ENCODE measurements at places on chromosomes 1 and 21. TPM values are rescaled to one million over a fixed set of nuclear protein-coding genes. Genes with fewer than 3 reads are reported as not detected.

The HNRNPCL4 gene
- not detected for total RNA-seq

The BTBD8 gene
- 3.7 TPM for total RNA-seq

The C2CD4D gene
- 0.85 TPM for total RNA-seq

The PDC gene
- not detected for total RNA-seq

The SCNM1 gene
- 35.8 TPM for total RNA-seq

DNA sequence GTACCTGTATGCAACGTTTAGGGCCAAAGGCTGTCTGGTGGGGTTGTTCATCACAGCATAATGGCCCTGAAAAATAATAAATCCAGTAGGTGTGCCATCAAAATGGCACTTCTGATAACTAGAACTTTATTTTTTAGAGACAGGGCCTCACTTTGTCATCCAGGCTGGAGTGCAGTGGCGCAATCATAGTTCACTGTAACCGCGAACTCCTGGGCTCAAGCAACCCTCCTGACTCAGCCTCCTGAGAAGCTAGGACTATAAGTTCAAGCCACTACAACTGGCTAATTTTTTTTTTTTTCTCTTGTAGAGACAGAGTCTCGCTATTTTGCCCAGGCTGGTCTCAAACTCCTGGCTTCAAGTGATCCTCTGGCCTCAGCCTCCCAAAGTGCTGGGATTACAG is 4.7 kb downstream of the SNAPIN start:
- H3K27me3 ChIP-seq = no peaks in the 10 kb centered on the region
- no peak overlapping the region for H3K27ac ChIP-seq
- H3K4me1 ChIP-seq = peaks cover 8% of the 10 kb centered on the region

DNA sequence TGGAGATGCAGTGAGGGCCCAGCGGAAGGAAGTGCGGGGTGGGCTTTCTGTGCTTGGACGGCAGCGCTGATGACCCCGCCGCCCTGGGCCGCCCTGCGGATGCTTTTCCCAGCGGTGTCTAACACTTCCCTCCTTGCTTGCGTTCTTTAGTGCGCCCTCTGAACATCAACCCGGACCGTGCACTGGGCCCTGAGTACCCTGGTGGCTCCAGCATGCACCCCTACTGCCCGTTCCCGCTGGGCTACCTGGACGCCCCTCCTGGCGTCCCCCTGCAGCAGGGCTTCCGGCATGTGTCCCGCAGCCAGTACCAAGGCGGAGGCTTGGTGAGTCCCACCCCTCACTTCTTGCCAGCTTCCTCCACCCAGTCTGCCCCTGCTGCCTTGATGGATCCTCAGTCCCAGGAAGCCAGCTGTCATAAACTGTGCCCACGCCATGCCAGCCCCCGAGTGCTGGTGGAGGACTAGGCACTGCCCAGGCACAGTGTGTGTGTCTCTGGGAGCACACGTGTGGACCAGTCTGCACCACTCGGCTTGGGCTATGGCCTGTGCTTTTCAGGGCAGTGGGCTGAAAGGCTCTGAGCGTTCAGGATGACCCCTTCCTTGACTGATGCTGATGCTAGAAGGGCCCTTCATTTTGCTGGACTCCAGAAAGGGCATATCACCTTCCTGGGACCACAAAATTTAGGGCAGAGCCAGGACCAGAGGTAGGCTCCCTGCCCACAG is 2.3 kb downstream of the DMRTB1 start:
- peaks cover 26% of the 10 kb centered on the region for H3K27me3 ChIP-seq
- H3K27ac ChIP-seq = no peak overlapping the region
- no peak for DNase-seq
- no peaks in the 10 kb centered on the region for H3K36me3 ChIP-seq
- 0 out of 2 replicates have a peak, but pooled peaks cover 10% of the 10 kb centered on the region for H3K4me1 ChIP-seq

DNA sequence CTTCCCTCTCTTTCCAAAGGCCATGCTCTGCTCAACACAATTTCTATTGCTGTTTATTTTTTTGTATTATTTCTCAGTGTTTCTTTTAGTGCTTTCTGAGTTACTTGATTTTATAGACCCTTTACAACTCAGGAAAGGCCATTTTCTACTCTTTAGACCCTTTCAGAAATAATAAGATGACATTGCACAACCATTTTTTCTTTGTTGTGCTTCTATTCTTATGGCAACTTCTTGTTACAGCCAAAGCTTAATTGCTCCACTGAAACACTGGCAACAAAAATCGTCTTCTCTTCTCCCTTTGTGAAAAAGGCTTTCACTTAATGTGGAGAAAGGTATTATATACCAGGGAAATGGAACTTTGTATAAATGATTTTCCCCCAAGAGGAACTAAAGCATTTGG is 39.0 kb upstream of the SAMSN1 start:
- H3K27me3 ChIP-seq = no peaks in the 10 kb centered on the region
- no peak overlapping the region for H3K4me3 ChIP-seq
- no peak overlapping the region for H3K27ac ChIP-seq

DNA sequence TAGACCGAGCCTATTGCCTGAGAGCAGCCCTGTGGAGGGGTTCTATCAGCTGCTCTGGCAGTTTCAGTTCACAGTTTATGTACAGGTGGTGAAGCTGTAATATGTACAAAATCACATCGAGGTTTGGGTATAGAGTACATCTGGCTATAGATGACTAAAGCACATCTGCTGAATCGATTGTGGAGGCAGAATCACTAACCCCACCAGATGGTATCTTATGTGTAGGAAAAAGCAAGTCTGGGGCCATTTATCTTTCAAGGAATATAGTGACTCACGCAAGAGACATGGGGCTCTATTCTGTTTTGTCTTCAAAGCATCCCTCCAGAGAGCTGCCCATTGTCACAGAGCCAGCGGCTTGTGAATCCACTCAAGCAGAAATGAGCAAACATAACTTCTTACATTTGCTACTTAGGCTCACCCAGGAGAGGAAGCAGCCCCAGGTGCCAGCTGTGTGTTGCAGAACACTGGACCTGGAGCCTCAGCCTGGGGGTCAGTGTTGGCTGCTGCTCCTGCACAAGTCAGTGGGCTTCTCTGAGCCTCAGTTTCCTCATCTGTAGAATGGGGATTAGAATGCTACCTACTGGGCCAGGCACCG is 21.3 kb downstream of the MIIP start:
- DNase-seq = no peak
- H3K27me3 ChIP-seq = no peaks in the 10 kb centered on the region
- H3K4me3 ChIP-seq = no peak overlapping the region
- H3K27ac ChIP-seq = no peak overlapping the region
- H3K4me1 ChIP-seq = no peaks in the 10 kb centered on the region

- H3K27ac ChIP-seq = no peak overlapping the region
- no peak overlapping the region for H3K4me3 ChIP-seq
- H3K27me3 ChIP-seq = no peaks in the 10 kb centered on the region
- DNase-seq = no peak
- H3K36me3 ChIP-seq = peaks cover 96% of the 10 kb centered on the region
Observed at GRCh38 chr1:182850319-182850718, 11.2 kb downstream of the DHX9 start.

DNA sequence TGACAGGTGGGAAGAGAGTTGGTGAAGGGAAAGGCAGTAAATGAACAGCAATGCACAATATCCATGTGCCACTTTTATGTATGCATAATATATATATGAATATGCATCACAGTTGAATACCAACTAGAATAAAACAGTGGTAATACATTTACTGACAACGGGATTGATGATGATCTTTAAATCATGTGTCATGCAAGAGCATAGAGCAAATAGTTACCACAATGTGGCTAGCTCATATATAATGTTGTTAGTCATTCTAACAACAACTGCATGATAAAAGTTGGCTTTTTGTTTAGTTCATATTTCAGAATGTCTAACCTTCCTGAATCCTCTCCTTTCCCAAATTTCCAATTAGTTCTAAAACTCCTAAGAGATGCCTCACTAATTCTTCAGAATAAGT is 46.4 kb downstream of the GORAB start:
- no peak overlapping the region for H3K27ac ChIP-seq
- no peaks in the 10 kb centered on the region for H3K36me3 ChIP-seq
- peaks cover 28% of the 10 kb centered on the region for H3K4me1 ChIP-seq
- no peak for DNase-seq

Measured in WTC11 (cell line).